ENCODE measurements at places on chromosomes 12 and 14. TPM values are rescaled to one million over a fixed set of nuclear protein-coding genes. Genes with fewer than 3 reads are reported as not detected.

- H3K36me3 ChIP-seq = peaks cover 4% of the 10 kb centered on the region
- H3K27me3 ChIP-seq = no peaks in the 10 kb centered on the region
- H3K4me3 ChIP-seq = no peak overlapping the region
- H3K27ac ChIP-seq = no peak overlapping the region
Observed at GRCh38 chr12:6461401-6462233, 8.9 kb downstream of the VAMP1 start.

DNA sequence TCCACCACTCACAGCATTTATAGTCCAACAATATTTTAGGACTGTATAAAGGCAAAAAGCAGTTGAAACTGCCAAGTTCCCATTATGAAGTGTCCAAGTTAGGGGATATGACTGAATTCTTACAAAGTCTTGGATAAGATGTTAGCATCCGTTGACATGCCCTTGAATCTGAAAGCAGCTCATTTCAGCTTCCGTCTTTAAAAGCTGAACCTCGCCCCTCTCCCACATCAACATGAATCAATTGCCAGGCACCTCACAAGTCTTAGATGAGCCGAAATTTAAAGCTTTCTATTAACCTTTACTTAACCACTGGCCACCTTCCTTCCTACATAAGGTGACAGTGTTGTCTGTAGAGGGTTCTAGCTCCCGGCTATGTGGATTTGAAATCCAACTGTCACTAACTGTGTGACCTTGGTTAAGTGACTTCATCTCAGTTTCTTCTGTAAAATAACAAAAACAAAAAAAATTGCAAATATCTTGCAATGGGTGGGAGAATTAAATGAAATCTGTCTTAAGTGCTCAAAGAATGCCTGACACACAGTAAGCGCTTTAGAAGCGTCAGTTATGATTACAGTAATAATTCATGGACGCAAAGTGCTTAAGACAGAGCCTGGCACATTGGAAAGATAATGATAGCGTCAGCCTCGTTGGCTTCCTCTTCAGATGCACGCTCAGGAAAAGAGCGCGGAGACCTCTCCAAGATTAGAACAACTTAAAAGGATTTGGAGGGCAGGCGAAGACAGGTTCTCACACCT, 1.2 kb downstream of the PPP1CC start:
- DNase-seq = peak; percentile 28
- H3K27ac ChIP-seq = no peak overlapping the region
- peaks cover 10% of the 10 kb centered on the region for H3K36me3 ChIP-seq
- peak overlapping the region; percentile 87 for H3K4me3 ChIP-seq

GPRC5D gene
- total RNA-seq = not detected

KLHL33 gene
- 0.17 TPM for total RNA-seq

DNA sequence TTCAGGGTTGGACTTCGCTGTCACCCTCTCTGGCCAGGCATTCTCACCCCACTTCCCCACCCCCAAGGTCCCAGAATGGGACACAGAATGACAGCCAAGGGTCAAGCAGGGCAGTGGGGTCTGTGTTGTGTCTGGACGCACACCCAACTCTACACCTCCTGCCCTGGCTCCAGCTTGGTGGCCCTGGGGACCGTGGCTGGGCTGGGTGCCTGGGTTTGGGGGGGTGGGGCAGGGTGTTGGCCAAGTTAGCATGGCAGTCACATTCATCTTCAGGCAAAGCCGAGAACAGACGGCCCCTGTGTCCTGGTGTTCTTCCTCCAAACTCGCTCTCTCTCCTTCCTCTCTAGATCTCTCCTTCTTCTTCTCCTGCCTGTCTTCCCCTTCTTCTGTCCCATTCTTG, 5.6 kb downstream of the LRP1 start:
- no peak overlapping the region for H3K27ac ChIP-seq
- no peaks in the 10 kb centered on the region for H3K36me3 ChIP-seq
- DNase-seq = no peak
- H3K4me1 ChIP-seq = peaks cover 8% of the 10 kb centered on the region
- H3K4me3 ChIP-seq = no peak overlapping the region
- no peaks in the 10 kb centered on the region for H3K27me3 ChIP-seq

C1RL gene
- total RNA-seq = 8.9 TPM

LRRC43 gene
- total RNA-seq = not detected

- no peak overlapping the region for H3K27ac ChIP-seq
- peaks cover 29% of the 10 kb centered on the region for H3K4me1 ChIP-seq
- DNase-seq = no peak
- H3K27me3 ChIP-seq = no peaks in the 10 kb centered on the region
Observed at GRCh38 chr12:121630791-121631355, 4.5 kb downstream of the ORAI1 start.

NPFF gene
- total RNA-seq = not detected

PDZRN4 gene
- not detected for total RNA-seq

MYBPC1 gene
- total RNA-seq = not detected

ENDOU gene
- not detected for total RNA-seq

GRCh38 chr14:64364907-64365306, 23.2 kb upstream of the MTHFD1 start:
- H3K4me3 ChIP-seq = no peak overlapping the region
- H3K4me1 ChIP-seq = peaks cover 10% of the 10 kb centered on the region
- DNase-seq = peak; percentile 10
- no peaks in the 10 kb centered on the region for H3K27me3 ChIP-seq

MYH6 gene
- total RNA-seq = not detected

DNA sequence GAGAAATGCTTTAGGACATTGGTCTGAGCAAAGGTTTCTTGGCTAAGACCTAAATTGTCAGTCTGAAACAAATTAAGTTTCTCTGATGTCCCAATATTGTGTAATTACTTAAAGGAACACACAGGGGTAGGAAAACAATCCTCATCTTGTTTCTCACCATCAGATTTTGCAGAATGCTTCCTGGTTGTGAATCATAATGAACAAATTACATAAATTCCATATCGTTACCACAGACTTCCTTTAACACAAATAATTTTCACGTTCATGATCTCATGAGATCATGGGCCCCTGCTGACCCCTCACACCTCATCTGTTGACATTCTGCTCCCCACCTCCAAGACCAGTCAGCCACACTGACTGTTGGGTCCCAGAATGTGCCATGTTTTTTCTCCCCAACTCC, 194.1 kb downstream of the MON2 start:
- peak overlapping the region; percentile 54 for H3K27ac ChIP-seq
- no peaks in the 10 kb centered on the region for H3K27me3 ChIP-seq
- peaks cover 15% of the 10 kb centered on the region for H3K4me1 ChIP-seq
- peak; percentile 75 for DNase-seq
- no peak overlapping the region for H3K4me3 ChIP-seq
- no peaks in the 10 kb centered on the region for H3K36me3 ChIP-seq

GRCh38 chr12:1201886-1202285, 210.9 kb downstream of the ERC1 start:
- H3K4me3 ChIP-seq = no peak overlapping the region
- H3K27ac ChIP-seq = no peak overlapping the region
- no peaks in the 10 kb centered on the region for H3K4me1 ChIP-seq
- no peaks in the 10 kb centered on the region for H3K27me3 ChIP-seq

- peak; percentile 91 for DNase-seq
- H3K4me1 ChIP-seq = peaks cover 43% of the 10 kb centered on the region
- no peak overlapping the region for H3K27ac ChIP-seq
- H3K27me3 ChIP-seq = no peaks in the 10 kb centered on the region
Observed at GRCh38 chr14:69153152-69153872, 393 bp upstream of the DCAF5 start.

Data from PC-3 (cell line).